ENCODE measurements at places on chromosomes 13 and 19.

DNA sequence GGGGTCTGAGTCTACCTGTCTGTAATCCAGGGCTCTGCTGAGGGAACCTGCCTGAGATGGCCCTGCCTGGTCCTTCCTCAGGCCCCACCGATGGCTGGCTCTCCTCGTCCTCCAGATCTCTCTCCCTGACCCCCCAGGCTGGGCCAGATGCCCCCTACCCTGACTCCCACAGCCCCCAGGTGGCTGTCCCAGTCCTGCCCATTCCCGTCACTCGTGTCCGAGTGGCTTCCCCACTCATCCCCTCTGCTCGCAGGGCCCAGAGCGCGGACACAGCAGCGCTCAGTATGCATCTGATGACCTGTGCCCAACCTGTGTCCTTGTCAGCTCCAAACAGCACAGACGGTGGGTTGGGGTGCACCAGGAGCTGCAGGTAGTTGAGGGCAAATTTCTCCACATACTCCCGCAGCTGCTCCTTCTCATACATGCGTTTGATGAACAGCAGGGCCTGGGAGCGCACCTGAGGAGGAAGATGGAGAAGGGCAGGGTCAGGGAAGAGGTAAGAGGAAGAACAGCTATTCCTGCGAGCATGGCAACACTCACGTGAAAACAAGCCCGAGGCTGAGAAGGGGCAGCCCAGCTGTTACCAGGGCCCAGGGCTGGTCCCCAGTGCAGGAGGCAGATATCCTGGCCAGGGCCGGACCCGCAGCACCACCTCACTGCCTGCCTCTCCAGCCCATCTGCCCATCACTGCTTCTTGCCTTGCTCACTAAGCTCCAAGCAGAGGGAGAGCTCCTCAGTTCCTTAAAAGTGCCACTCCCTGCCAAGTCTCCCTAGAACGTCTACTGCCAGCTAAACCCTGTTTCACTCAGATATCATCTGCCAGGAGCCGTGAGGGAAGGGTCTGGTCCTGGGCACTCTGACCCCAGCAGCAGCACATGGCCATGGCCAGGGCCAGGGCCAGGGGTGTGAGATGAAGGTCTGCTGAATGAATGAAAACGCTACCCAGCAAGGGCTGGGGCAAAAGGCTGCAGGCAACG lies 11.1 kb upstream of the RSPH6A start:
- no peak for DNase-seq

DNA sequence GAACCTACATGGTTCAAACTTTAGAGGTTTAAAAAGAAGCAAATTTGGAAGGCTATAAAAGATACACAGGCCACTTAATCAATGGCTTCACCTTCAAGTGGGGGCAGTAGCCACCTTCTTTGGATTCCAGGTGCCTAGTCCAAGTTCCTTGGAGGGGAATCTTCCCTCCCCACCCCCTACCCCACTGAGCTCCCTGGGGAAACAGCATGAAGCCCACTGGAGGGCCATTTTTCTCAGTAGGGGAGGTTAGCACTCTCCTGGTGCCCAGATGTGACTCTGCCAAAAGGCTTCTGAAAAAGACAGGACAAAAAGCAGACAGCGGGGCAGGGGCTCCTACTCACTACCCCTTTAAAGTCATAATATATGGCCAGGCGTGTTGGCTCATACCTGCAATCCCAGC lies 93.9 kb downstream of the KCTD15 start:
- DNase-seq: no peak

DNA sequence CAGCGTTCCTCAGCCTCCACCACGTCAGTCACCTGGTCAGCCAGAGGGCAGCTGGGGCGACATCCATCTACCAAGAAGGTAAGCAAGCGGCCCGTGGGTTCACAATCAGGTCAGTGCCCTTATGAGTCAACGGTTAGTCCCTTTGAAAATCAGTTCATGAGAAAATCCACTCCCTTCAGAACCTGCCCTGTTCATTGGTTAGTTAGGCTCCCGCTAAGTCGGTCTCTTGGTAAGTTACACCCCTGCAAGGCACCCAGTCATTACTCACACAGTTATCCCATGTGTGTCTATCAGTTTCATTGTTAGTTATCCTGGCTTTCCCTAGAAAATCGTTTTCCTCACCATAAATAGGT lies 564 bp downstream of the SIGLECL1 start:
- DNase-seq: no peak

DNA sequence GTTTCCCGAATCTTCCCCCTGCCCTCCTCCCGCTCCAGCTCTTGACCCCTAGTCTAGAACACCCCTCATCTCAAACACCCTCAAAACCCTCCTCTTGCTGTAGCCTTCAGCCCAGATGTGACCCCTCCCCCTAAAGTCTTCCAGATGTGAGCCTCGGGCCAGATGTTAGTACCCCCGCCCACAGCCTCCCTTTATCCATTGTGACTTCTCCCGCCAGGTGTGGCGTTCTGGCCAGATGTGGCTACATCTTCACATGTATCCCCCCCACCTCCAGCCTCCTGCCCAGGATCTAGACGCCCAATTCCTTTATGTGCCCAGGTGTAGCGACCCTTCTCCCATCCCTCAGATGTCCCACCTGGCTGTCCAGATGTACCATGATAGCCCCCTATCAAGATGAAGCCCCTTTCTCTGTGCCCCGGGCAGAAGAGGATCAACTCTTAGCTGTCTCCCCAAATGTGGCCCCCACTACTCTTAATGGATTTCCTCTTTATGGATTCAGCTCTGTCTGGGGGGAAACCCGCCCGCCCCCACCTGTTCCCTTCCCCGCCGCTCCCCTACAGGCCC lies 517 bp upstream of the LTBP4 start:
- no peak for DNase-seq

DNA sequence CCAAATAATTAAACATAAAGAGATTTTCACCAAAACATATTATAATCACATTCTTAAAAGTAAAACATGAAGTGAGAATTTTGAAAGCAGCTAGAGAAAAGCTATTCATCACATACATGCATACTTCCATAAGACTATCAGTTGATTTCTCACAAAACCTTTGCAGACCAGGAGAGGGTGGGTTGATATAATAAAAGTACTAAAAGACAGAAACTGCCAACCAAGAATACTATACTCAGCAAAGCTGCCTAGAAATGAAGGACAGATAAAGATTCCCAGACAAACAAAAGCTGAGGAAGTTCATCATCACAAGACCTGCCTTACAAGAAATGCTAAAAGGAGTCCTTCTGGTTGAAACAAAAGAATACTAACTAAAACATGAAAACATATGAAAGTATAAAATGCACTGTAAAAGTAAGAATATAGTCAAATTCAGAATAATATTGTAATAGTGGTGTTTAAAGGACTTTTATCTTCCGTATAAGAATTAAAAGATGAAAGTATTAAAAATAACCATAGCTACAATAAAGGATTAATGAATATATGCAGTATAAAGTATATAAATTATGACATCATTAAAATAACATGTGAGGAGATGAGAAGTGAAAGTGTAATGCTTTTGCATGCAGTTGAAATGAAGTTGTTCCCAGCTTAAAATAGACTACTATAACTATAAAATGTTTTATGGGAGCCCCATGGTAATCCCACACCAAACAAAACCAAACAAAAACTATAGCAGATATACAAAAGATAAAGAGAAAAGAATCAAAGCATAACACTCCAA lies 76.2 kb downstream of the RXFP2 start:
- no peak for DNase-seq

- DNase-seq: no peak
Measured at GRCh38 chr13:23518231-23518630, 52.0 kb upstream of the TNFRSF19 start.

DNA sequence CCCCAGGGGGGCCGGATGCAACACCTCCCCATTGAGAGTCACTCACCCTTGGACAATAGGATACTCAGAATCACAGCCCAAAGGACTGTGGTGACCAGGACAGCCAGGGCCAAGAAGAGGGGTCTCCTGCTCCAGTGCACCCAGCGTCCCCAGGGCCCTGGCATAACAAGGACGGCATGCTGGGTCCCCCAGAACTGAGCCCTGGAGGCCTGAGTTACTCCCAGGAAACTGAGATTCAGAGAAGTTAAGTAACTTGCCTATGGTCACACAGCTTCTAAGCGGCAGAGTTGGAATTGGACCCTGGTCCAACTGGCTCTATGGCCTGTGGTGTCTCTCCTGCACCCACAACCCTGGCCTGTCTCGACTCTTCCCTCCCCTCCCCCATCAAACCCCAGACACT lies 295 bp downstream of the CLEC4G start:
- DNase-seq: no peak

DNA sequence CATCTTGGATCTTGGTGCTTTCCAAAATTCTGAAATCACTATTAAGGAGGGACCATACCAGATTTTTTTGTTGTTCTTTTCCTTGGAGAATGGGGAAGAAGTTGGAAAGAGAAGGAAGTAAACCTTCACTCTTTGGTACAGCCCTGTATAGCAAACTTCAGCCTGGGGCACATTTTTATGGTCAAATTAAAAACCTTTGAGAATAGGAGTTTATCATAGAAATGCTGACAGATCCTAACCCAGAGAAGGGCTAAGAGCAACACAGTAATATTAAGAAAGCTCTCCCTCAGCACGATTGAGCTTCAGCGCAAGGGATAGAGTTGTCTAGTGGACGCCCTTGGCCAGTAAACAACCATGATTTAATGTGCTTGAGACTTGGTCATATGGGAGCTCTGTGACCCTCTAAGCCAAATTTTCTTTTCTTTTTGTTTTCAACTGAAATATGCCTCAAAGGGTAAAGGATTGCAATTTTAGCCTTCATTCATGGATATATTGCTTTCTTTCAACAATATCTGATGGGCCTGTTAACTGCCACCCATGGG lies 294.3 kb upstream of the MAB21L1 start:
- no peak for DNase-seq

- no peak for DNase-seq
Measured at GRCh38 chr13:97179501-97179900, 42.6 kb upstream of the MBNL2 start.

GRCh38 chr19:33440682-33441081 lies 67.2 kb downstream of the CEBPG start:
- no peak for DNase-seq

DNA sequence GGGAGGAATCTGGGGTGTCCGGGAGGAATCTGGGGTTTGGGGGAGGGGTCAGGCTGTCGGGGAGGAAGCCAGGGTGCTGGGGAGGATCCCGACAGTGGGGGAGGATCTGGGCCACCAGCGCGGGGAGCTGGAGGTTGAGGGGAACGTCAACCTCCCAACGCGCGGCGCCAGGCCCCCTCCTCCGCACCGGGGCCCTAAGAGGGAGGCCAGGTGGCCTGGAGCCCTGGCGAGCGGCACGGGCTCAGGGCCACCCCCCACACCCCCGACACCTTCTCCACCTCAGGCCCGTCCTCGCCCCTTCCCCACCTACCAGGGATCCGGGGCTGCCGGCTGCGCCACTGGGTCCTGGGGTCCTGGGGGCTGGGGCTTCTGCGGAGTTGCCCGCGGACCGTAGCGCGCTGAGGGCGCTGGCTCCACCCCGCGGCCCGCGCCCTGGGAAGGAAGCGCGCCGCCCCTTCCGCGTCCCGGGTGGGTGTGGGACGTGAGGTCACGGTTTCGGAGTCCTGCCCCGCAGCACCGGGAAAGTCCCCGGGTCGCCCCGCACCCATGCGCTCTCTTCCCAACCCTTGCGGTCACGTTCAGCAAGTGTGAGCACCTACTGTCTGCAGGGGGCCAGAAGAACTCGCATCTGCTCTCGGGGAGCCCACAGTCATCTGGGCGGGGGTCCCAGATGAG lies at the start of gene TICAM1:
Gene TICAM1 (minus strand): TSS at position 409 of the 675 bp plus-strand sequence. CDS start 13,335 bp downstream, outside the sequence.
- DNase-seq: peak; percentile 67

DNA sequence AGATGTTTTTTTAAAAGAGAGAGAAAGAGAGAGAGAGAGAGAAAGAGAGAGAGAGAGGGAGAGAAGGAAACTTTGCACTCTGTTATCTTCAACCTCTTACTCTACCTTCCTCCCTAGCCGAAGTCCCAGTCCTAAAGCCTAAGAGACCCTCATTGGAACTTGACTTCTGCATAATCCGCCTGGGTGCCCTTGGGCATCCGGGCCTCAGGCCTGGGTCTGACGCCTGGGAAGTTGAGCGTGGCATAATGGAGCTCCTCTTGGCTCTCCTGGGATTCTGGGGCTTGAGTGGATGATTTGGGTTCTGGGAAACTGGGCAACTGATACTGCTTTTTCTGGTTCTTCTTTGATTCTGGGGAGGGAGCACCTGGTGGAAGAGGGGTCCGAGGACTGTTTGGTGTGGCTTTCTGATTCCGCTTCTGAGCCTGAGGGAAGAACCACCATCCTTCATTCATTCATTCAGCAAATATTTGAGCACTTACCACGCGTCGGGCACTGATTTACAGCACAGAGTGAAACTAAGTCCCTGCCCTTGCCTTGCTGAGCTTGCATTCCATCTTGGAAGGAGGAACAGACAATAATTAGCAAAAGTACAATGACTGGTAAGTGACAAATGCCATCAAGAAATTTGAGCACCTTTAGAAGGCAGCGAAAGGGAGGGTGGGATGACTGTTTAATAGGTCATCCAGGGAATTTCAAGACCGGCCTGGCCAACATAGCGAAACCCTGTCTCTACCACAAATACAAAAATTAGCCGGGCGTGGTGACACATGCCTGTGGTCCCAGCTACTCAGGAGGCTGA lies 6.3 kb downstream of the SIGLEC10 start:
- DNase-seq: no peak

- DNase-seq: no peak
Measured at GRCh38 chr19:18304208-18304457, 18.7 kb downstream of the LSM4 start.

DNA sequence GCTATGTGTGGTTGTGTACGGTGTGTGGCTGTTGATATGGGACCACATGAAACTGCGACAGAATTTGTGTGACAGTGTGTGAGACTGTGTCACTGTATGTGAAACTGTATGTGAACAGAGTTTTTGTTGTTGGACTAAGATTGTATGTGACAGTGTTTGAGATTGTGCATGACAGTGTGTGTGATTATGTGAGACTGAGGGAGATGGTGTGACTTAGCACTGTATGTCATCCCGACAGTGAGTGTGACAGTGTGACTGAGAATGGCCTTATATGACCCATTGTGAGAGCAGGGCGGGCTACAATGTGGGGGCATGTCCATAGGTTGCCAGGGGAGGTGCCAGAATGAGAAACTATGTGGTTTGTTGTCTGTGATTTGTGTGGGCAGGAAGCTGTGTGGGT lies 930 bp downstream of the ZNF583 start:
- no peak for DNase-seq

DNA sequence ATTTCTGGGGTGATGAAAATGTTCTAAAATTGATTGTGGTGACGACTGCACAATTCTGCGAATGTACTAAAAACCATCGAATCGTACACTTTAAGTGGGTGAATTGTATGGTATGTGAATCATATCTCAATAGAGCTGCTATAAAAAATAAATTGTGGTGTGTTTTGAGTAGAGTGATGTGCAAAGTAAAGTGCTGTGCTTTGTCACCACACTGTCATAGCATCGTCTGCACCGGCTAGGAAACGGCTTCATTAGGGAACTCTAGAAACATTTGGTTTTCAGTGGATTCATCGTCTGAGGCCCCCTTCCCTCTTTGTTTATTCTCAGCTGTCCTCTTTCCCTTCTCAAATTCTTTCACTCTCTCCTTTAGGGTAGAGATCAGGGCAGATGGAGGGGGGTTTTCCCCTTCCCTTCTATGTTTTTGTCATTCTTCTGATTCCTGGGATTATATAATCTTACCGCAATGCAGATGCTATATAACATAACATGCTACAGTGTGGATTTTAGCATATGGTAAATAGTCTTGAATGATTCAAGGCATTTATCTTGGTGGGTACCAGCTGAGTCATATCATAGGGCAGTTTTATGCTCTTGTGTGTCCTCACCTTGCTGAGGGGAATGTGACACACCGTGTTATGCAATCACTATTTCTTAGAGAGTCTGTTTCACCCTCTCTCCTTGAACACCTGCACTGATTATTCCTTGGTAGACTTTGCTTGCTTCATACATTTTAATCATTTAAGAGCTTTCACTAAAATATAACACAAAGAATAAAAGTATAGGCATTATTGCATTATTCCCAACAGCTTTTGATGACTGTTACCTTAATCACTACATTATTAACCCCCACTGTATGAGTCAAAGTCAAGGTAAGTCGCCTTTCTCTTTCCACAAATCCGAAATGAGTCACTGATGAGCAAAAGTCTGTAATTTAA lies 239.4 kb downstream of the DCLK1 start:
- no peak for DNase-seq
